Endothelial cell of umbilical vein (primary cell): ENCODE measurements at places on chromosomes 1 and 21.

GRCh38 chr1:94831641-94832040 lies 11.5 kb downstream of the SLC44A3 start:
- DNase-seq, result no peak

DNA sequence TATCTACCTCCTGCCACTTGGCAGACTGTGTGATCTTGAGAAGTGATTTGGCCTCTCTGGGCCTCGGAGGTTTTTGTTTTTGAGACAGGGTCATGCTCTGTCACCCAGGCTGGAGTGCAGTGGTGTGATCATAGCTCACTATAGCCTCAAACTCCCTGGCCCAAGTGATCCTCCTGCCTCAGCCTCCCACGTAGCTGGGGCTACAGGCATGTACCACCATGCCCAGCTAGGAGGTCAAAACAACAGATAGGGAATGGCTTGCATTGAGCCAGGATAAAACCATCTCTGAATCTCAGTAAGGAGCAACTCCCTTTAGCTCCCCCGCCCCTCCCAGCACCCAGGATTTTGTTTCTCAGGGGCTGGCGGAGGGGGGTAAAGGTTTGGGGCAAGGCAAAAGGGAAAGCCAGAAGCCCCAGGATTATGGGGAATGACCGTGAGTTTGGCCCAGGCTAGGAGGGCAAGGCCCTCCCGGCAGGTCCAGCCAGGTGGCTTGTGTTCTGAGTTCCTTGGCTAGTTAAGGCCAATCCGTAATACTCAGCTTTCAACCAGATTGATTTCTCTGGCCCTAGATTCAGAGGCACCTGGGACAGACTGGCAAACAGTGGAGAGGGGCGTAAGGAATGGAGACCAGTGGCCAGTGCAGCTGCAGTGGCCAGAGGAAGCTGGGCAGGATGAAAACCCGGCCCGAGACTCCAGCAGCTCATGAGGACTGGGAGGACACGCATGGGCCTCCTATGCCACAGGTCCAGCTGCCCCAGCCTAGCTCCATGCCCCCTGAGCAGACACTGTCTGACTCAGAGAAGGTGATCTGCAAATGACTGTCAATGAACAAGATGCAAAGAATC lies 130.1 kb downstream of the DMRTB1 start:
- DNase-seq, result no peak

DNA sequence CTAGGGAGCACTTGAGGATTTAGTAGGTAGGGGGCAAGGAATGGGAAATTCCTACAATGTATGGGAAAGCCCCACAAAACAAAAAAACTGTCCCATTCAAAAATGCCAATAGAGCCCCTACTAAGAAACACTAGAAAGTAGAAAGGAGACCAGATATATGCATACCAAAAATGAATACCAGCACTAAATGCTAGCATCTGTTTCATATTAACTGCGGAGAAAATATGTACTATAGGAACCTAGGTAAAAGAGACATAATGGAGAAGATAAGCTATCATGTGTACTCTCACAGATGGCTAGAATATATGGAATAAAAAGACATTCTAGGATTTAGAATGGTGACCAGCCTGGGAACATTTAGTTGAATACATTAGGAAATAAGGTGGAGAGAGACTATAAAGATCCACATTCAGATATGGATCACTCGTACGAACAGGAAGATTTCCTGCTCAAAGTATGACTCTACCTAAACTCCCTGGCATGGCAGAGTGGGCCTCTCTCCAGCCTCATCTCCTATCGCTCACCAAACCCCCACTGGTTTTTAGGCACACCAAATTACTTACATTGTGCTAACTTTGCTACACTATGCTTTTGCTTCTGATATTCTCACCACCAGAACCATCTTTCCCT lies 18.3 kb downstream of the ZNHIT6 start:
- DNase-seq, result no peak

DNA sequence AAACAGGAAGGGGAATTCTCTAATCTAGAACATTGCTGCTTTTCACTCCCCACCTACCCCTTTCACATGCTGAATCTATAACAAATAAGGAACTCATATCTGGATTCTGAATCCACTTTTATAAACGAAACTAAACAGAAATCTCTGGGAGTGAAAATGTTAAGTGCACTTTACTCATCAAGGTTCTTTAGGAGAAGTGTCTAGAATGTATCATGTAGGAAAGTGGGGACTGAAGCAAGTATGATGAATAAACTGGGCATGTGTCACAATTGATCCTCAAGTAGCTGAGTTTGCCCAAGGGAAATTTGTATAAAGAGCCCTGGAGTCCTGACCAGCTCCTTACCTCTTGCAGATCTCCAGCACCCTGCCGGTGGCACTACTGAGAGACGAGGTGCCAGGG lies 19.8 kb downstream of the AVPR1B start:
- no peak for DNase-seq

GRCh38 chr1:204278958-204279357 lies 65.2 kb upstream of the GOLT1A start:
- no peak for DNase-seq

GRCh38 chr1:53359934-53360276 lies 32.0 kb upstream of the LRP8 start:
- no peak for DNase-seq
